ENCODE measurements at places on chromosomes 12 and 14.
A peak's percentile ranks its signal among the peaks of the same experiment; 100 is the strongest.

GRCh38 chr12:120890963-120891362 lies 13.2 kb downstream of the SPPL3 start:
- DNase-seq = no peak

DNA sequence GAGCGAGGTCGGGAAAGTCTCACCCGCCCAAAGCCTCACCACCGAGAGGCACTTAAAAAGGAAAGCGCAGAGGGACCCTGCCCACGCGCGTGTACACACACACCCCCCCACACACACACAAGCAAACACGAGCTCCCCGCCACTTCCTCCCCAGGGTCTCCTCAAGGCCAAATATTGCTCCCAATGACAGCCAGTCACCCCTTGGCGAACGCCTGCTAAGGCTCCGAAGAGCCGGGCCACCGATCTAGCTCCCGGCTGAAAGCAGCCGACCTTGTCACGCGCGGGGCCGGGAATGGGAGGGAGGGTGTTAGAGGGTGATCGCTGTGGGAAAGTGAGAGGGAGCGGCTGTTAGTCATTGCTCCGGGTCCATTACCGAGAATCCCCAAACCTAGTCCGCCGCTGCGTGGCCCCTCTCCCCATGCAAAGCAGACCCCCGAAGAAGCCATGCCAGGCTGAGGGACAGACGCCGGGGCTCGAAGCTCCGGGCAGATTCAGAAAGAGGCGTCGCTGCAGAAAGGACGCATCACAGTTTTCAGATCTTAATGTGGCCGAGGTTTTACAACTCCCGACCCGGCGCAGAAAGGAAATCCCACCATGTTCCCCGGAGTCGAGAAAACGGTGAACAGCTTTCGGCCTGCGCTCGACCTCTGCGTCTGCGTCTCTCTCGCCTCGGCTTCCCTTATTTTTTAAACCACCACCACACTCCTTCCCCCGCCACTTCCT lies 2.6 kb downstream of the BMP4 start:
- peak; percentile 59 for DNase-seq

- DNase-seq = no peak
Observed at GRCh38 chr12:118035190-118036041, 18.9 kb downstream of the RFC5 start.

GRCh38 chr14:58298477-58299400 lies at the start of gene ARID4A:
ARID4A (plus strand) TSS chr14:58298555; CDS start chr14:58299855, 1,300 bp downstream.
- peak; percentile 85 for DNase-seq

GRCh38 chr12:56990648-56991318 lies 15.6 kb downstream of the ZBTB39 start:
- DNase-seq = no peak

Measured in mesothelial cell of epicardium (in vitro differentiated cells).